ENCODE measurements at places on chromosomes 13 and 19.

DNA sequence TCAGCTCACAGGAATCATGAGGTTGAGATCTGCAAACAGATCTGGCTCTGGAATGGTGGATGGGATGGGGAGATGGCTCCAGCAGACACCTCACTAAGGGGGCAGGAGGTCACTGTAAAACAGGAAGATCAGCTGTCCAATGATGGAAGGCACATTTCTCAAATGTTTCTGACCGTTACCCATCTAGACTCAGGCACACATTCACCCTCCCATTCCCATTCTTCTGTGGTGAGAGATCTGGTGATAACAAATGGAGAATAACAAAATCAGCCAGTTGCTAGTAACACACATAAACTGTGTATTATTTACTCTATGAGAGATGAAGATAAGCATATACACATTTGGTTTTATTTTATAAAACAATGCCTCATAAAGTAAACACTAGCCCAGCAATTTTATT, 235.9 kb downstream of the TSHZ3 start:
- no peak for DNase-seq

DNA sequence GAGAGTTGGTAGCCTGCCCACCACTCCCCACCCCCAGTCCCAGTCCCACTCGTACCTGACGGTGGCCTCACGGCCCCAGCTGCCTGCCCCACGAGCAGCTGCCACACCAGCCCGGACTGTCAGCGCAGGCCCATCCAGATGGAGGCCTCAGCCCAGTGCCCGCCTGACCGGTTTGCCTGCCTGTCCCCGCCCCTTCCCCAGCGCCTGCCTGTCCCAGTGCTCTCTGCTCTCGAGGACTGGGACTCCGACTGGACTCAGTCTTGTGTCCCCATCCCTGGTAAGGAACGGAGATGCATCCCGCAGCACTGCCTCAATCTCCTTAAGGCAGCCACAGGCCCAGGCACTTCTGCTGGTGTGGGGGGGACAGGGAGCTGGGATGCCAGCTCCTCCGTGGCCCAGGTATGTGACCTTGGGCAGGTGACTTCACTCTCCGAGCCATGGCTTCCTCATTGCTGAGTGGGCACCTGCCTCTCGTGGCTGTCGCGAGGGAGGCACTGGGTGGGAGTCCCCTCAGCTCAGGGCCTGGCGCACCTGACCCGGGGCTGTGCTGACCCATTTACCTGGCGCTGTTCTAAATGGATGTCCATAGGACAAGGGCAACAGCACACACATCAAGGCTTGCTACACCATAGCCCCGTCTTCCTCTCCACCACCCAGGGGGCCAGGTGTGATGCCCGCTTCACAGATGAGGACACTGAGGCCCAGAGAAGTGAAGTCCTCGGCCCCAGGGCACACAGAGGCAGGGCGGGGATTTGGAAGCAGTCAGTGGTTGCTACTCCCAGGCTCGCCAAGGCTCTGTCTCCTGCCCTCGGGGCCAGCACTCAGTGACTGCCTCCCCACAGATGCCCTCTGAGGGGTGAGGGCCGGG, at the start of gene NKPD1:
Gene NKPD1 (minus strand): TSS at position 113 of the 868 bp plus-strand sequence. CDS start 832 bp downstream, outside the sequence.
- peak; percentile 82 for DNase-seq

DNA sequence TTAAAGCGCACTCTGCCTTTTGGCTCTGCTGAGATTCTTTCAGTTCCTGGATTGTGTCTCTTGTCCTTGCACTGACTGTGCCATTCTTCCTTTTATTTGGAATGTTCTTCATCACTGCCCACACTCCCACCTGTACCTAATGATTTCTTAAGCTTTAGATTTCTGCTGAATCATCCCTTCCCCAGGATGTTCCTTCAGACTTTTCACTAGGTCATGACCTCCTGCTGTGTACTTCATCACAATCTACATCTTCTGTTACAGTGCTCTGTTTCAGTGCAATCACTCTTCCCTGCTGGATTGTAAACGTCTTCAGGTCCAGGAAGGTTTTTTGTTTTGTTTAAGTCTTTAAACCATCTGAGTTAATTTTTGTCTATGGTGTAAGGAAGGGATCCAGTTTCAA, 281.0 kb downstream of the ATP8A2 start:
- no peak for DNase-seq

DNA sequence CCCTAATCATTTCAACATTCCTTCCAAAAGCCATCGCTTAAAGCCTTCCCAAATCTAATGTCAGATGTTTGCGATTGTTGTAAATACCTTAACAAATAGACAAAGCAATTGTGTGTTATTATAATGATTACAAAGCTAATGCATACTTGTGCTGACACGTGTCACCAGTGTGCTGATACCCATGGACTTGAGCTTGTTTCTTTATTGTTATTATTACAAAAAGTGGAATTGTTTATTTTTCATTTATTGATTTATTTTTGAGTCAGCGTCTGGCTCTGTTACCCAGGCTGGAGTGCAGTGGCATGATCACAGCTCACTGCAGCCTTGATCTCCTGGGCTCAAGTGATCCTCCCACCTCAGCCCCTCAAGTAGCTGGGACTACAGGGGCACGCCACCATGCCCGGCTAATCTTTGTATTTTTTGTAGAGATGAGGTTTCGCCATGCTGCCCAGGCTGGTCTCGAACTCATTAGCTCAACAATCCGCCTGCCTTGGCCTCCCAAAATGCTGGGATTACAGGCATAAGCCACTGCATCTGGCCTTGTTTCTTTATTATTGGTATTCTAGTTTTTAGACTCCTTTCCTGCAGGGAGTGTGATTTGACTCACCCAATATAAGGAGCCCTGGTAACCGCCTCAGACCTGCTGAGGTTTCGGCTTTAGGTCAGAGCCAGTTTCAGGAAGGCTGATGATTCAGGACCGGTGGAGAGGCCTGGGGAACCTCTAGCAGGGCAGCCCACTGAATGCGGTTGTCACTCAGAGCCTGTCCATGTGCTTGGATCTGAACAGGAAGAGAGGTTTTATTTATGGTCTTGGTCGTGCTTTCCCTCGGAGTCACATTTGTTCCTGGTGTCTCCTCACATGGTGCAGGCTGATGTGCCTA, 2.1 kb upstream of the FBXO17 start:
- no peak for DNase-seq

DNA sequence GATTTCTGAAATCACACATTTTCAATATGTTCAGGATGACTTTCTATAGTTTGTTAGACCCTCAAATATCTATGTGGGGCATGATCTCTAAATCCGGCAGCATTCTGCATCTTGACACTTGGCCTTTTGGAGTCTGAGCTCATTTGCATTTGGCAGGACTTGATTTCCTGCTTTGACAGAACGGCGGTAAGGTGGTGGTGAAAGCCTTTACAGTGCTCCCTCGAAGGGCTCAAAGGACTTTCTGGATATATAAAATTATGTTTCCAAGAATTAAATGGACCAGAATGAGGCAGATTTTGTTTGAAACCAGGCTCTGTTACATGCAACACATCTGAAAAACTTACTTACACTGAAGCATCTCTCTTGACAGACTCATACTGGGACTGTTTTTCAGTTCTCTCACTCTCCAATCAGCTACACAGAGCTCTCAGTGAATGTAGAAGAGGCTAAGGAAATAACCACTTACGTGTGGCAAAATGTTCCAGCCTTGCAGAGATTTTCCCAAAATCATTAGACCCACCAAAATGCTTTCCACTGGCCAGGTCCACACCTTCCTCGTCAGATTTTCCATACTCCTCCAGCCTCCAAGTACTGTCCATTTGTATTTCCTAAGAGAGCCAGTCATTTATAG, 207.2 kb downstream of the SPRY2 start:
- peak; percentile 27 for DNase-seq

Data from stomach (tissue), 19 donors.